ENCODE measurements at places on chromosomes 6 and 20.

DNA sequence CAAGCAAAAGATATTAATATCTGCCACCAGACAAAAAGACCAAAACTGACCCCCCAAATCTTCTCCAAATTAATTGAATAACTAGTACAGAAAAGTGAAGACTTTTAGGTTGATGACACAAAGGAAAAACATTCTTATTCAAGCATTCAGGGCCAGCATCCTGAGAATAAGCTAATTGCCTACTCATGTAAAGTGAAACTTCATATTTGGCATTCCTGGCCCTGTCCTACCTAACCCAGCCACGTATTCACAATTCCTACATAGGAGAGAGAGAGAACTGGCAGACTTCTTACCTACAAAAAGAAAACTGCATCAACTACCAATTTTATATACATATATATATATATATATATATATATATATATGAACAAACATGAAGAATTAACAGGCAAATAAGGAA lies 4.9 kb upstream of the ASCC3 start:
- no peak for DNase-seq

GRCh38 chr20:13928901-13929300 lies 61.5 kb downstream of the SEL1L2 start:
- DNase-seq, result no peak

GRCh38 chr6:159980474-159980873 lies 11.6 kb downstream of the IGF2R start:
- no peak for DNase-seq

DNA sequence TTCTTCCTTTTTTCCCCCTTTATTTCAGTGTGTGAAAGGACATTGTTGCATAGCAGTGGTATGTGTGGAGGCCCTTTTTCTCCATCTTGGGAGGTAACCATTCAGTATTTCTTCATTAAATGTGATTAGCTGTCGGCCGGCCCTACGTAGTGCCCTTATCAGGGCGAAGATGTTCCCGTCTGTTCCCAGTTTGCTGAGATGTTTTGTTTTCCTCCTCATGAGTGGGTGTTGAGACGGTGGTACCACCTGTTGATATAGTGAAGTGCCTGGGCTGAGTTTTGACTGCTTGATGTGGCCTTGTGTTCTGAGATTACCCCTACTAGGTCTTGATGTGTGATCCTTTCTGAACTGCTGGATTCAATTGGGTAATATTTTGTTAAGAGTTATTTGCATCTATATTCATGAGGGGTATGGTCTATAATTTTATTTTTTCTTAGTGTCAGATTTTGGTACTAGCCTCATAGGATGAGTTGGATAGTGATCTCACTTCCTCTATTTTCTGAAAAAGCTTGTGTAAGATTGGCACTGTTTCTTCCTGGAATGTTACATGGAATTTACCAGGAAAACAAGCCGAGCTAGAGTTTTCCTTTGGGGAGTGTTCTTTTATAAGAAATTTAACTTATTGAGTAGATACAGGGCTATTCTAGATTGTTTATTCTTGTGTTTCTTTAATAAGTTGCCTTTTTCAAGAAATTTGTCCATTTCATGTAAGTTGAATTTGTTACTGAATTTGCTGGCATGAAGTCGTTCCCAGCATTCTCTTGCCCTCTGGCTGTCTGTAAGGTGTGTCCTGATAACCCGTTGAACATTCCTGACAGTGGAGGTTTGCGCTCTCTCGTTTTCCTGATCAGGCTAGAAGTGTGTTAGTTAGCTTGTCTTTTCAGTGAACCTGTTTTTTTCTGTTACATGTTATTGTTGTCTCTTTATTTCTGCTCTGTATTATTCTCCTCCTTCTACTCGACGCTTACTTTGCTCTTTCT lies 4.3 kb downstream of the MTG2 start:
- DNase-seq, result no peak

DNA sequence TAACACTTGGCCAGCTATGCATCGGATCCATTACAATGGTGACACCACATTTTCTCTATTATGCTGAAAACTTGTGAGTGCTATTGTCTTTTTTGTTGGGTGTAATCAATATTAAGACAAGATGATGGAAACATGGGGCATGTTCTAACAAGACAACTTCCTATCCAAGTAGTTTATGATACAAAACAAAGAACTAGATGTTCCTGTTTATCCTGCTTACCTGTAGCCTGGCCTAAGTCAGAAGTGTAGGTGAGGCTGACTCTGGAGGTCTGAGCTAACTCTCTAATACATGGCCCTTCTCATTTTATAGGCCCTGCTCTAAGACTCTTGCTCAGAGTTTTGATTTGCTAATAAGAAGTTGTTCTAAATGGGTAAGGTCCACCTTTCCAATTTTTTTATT lies 242.4 kb upstream of the STXBP5 start:
- no peak for DNase-seq

GRCh38 chr20:40688129-40689099 lies 622 bp downstream of the MAFB start:
- no peak for DNase-seq

GRCh38 chr6:147823936-147824335 lies 315.4 kb downstream of the SAMD5 start:
- no peak for DNase-seq

DNA sequence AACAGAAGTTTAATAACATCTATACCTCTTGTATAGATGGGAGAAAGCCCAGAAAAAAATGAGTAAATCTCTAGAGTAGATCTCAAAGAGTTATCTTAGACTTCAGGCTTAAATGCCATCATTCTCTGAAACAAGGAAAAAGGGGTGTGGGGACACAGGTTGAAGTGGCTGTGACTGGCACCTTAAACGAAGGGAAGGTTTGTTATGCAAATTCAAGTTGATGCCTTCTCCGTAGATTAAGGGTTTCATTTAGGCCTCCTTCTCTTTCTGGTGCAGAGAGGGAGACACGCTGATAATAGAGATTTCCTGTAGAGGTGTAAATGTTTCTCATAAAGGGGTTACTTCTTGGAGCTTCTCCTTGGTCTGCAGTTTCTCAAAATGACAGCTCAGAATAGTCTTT lies 252.1 kb downstream of the CD83 start:
- DNase-seq, result no peak

DNA sequence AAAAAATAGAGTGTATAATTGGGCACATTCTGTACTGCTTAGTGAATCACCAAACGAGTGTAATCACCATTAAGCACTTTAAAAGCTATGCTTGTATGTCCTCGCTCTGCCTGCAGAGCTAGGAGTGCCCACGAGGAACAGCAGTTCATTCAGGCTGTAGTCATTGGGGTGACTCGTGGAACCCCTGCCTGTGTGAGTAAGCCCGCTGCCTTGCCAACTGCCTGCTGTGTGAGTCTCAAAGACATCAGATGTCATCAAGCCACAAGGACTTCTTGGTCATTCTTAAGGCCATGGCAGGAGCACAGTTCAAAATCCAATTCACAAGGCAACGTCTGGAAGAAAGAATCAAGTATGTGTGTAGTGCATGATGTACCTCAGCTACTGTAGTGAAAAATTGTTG lies 60.4 kb downstream of the FOXO3 start:
- DNase-seq, result no peak

DNA sequence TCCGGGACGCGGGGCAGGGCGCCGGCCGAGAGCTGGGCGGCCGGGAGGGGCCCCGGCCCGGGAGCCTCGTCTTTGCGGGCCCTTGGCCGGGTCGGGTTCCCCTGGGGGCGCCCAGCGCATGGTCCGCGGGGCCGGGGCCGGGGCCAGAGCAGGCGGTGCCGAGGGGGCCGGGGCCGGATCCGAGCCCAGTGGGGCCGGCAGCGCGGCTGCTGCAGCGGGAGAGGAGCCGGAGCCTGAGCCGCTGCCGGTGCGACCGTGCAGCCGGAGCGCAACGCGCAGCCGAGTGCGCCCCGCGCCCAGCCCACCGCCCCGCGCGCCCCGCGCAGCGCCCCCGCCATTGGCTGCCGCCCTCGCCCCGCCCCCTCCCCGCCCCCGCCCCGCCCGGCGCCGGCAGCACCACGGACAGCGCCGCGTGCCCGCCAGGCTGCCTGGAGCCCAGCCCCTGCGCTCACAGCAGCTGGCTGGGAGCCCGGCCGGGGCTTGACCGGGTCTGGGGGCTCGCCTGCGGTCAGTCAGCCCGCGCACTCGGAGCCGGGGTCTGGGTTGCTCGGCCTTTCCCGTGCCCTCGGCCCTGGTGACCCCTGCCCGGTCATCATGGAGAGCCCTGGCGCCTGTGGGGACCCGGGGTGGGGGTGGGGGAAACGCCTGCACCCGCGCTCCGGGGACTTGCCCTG lies at the start of gene HRH3:
Gene HRH3 (minus strand): TSS at position 287 of the 674 bp plus-strand sequence. CDS start 308 bp downstream, outside the sequence.
- peak; percentile 56 for DNase-seq

DNA sequence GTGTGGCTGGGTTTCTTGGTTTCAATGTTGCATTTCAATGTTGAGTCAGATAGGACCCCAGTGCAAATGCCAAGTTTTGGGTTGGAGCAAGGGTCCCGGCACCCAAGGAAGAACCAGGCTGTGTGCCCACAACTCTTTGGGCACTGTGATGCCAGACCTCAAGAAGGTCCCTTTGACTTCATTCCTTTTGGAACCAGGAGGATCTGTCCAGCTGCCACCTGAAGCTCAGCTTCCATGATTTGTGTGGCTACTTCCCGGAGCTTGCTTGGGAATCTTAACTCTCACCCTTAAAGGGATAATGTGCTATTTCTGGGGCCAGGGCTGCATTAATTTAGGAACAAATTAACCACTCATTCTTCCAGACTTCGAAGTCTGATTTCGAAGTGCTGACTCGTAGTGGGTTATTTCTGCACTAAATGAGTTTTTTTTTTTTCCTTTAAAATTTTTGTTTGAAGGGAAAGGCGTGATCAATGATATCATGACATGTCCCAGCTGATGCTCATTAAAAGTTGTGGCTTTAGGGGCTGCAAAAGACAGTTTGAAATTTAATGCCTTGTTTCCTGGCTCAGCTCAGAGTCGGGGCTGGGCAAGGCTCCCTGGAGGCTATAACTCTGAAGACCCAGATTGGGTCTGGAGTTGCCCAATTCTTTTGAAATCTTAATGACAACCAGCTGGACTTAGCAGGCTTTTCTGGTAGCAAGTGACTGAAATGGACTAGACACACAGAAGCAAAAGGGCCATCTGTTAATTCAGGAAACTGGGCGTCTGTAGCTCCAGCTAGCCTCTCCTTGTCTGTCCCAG lies 24.0 kb upstream of the PHACTR3 start:
- no peak for DNase-seq

DNA sequence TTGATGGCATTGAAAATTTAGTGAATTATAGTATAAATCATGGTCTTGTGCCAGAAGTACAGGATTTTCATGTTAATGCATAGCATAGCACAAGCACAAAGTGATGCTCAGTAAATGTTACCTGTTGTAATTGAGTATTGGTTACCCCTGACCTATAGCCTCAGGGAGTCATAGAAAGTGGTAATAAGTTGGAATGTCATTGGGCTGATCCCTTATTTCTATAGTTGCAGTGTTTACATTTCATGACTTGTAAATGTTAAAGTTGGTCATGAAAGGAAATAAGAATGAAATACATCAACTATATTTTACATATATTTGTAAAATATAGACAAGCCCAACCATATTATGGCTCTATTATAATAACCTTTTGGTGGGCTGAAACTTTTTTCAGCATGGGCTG lies 7.0 kb downstream of the RWDD1 start:
- no peak for DNase-seq

DNA sequence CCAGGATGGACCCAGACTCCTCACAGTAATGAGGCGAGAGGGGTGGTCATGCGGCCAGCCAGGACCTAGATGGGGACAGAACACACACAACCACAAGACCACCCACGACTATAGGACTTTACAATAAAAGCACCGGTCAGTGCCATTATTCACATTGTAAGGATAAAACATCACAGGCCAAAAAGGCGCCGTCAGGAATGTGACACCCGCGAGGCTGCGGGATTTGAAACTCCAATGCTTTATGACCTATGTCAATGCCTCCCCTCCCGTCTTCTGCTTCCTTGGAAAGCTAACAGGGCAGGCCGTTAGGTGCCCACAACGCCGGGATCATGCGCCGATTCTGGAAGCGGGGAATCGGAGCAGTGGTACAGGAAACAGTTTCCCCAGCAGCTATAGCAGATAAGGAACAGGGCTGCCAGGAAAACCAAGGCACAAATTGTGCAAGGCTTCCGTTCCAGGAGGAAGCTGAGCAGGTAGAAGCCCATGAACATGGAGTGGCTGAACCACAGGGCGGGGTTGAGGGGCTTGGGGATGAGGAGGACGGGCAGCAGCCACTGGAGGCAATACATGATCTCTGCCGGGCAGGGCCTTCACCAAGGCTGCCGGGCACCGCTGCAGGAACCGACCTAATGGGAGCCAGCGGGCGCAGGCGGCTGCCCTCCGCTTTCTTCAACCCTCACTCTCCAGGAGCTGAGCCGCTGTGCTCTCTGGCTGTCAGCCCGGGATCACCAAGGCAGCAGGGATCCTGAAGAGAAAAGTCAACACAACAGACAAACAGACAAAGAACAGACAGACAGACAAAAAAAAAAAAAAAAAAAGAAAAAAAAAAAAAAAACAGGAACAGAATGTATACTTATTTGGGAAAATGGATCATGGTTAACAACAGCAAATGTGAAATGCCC lies 2.2 kb upstream of the NNAT start:
- DNase-seq, result no peak

DNA sequence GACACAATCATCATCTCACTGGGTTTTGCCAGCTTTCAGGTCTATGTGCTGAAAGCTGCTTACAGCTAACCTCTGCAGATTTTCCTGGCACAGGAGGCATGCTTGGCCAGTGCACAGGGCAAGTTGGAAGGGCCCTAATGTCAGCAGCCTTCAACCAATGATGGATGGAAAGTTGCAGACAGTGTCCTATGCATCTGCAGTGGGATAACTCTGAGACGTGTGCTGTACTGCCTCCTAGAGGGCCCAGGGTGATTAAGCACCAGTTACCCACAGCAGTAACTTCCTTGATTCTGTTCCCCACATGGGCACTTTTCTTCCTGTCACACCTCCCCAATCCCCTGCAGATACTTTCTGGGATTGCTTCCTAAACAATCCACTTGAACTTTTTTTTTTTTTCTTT lies 38.6 kb downstream of the OVOL2 start:
- DNase-seq, result no peak

DNA sequence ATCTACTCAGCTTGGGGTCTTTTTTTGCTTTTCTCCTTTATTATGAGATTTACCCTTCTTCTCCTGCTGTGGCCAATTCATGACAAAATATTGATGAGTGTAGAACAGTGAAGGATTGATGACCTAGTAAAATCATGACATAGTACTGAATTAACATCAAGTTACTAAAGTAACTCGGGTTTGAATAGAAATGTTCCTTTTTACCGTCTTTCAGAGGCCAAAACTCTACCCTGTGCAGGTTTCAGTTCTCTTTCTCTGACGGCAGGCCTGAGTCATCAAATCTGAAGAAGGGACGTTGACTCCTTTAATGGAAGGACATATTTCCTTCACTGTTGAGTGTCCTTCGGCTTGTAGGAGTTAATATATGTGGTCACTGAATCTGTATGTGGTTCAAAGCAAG lies 80.7 kb downstream of the RREB1 start:
- DNase-seq, result peak; percentile 29

GRCh38 chr6:39444479-39445019 lies 122.0 kb upstream of the KCNK16 start:
- no peak for DNase-seq

- DNase-seq, result no peak
These were observed 54.0 kb upstream of the REV3L start for GRCh38 chr6:111536910-111537527.

DNA sequence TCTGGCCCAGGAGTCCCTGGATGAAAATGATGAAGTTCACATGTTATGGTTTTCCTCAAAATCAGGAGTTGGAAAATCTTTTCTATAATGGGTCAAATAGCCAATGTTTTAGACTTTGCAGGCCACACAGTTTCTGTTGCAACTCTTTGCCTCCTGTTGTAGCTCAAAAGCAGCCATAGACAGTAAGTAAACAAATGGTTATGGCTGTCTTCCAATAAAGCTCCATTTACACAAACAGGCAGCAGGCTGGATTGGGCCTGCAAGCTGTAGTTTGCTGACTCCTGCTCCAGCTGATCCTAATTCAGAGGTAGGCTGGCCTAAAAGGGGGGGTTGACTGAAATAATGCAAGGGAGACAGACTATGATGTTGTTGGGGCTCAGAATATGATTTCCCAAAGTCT lies 33.0 kb downstream of the METTL24 start:
- no peak for DNase-seq
